ENCODE measurements at places on chromosomes 4 and X.
A peak's percentile ranks its signal among the peaks of the same experiment; 100 is the strongest.

GRCh38 chr4:11428231-11428898 is at the start of gene HS3ST1:
Gene HS3ST1, minus strand, starts transcription at chr4:11428894. Its CDS starts 28,889 bp downstream, at chr4:11400005.
- no peak for DNase-seq
- H3K27me3 ChIP-seq: peaks cover 43% of the 10 kb centered on the region
- H3K27ac ChIP-seq: no peak within 1 kb of the TSS
- no peaks in the 10 kb centered on the region for H3K36me3 ChIP-seq
- H3K4me1 ChIP-seq: peaks cover 12% of the 10 kb centered on the region
- H3K4me3 ChIP-seq: peak within 1 kb of the TSS; percentile 37

- no peaks in the 10 kb centered on the region for H3K27me3 ChIP-seq
- peaks cover 18% of the 10 kb centered on the region for H3K4me1 ChIP-seq
- no peak for DNase-seq
- H3K4me3 ChIP-seq: peak overlapping the region; percentile 91
- peak overlapping the region; percentile 95 for H3K27ac ChIP-seq
These were observed 2.6 kb downstream of the MID1IP1 start for GRCh38 chrX:38803588-38804431.

DNA sequence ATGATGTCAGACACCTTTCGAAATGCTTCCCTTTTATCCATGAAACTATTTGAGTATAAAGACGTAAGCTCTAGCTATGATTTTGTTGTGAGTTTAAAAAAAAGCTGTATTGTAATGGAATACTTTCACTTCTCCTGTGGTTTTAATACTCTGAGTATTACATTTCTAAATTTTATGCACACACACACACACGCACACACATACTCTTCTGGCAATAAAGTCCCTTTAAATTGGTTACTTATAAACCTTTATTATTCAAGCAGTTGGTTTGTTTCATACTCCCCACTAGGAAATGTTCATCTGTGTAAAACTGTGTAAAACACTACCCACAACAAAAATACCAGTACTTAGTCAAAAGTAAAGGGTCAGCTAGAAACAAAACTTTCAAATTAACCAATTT is 18.2 kb downstream of the VAMP7 start:
- no peak overlapping the region for H3K27ac ChIP-seq
- H3K4me3 ChIP-seq: no peak overlapping the region
- no peak for DNase-seq

GRCh38 chrX:123764967-123765871 is 32.4 kb upstream of the THOC2 start:
- H3K27me3 ChIP-seq: no peaks in the 10 kb centered on the region
- H3K4me1 ChIP-seq: peaks cover 11% of the 10 kb centered on the region
- H3K4me3 ChIP-seq: peak overlapping the region; percentile 78
- peak; percentile 10 for DNase-seq
- no peaks in the 10 kb centered on the region for H3K36me3 ChIP-seq

DNA sequence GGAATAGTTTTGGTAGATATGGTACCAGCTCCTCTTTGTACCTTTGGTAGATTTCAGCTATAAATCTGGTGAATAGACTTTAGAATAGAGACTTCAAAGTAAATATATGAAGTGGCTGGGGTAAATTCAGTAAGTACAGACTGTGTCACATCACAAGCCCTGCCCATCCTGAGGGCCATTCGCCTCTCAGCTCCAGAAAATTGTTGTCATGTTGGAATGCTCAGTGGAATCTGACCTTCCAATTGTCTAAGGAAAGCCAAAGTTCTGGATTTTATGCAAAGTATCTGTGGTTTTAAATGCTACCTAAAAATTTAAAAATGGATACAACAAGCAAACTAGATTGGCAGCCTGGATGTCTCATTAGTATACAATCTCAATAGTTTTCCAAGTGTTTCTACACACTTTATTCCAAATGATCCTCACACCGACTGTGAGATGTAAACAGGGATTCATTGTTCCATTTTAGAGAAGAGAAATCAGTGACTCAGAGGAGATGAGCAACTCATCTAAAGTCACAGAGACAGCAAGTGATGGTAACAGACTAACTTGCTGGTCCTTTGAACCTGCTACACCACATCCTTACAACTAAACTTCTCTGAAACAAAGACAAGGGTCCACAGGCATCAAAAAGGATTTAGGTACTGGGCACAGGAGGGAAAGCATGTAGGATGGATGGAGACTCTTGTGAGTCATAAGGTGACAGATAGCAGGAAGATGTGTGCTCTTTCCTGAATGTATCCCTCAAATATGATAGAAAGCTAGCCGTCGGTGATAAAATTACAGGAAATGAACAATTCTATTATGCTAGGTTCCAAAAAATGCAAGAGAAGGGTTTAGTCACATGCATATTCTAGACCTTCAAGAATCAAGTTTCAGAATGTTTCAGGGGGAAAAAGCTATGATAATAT is 127.3 kb downstream of the ATP10D start:
- no peak for DNase-seq
- peaks cover 10% of the 10 kb centered on the region for H3K27me3 ChIP-seq
- H3K4me3 ChIP-seq: no peak overlapping the region
- no peaks in the 10 kb centered on the region for H3K36me3 ChIP-seq
- no peak overlapping the region for H3K27ac ChIP-seq
- no peaks in the 10 kb centered on the region for H3K4me1 ChIP-seq

- no peak overlapping the region for H3K27ac ChIP-seq
- no peaks in the 10 kb centered on the region for H3K4me1 ChIP-seq
- no peaks in the 10 kb centered on the region for H3K27me3 ChIP-seq
- no peak overlapping the region for H3K4me3 ChIP-seq
- H3K36me3 ChIP-seq: no peaks in the 10 kb centered on the region
These were observed 111.2 kb upstream of the TECRL start for GRCh38 chr4:64520421-64520820.

- no peaks in the 10 kb centered on the region for H3K27me3 ChIP-seq
- no peak overlapping the region for H3K4me3 ChIP-seq
- no peak for DNase-seq
- no peaks in the 10 kb centered on the region for H3K4me1 ChIP-seq
These were observed 91.5 kb upstream of the MAP9 start for GRCh38 chr4:155468282-155468681.

- H3K4me3 ChIP-seq: no peak overlapping the region
- no peaks in the 10 kb centered on the region for H3K36me3 ChIP-seq
- H3K4me1 ChIP-seq: no peaks in the 10 kb centered on the region
- no peak overlapping the region for H3K27ac ChIP-seq
These were observed 29.6 kb upstream of the DCAF8L1 start for GRCh38 chrX:28010875-28011274.

DNA sequence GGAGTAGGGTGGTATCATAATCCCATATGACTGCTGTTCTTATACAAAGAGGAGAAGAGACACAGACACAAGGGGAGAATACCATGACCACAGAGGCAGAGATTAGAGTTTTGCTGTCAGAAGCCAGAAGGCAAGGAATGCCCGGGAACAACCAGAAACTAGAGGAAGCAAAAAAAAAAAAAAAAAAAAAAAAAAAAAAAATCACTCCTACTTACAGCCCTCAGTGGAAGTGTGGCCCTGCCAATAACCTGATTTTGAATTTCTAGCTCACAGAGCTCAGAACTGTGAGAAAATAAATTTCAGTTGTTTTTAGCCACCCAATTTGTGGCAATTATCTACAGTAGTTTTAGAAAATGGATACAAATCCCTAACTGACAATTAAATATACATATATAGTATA is 30.4 kb upstream of the UBE2NL start:
- no peaks in the 10 kb centered on the region for H3K36me3 ChIP-seq
- H3K27me3 ChIP-seq: no peaks in the 10 kb centered on the region
- no peak overlapping the region for H3K4me3 ChIP-seq
- H3K4me1 ChIP-seq: no peaks in the 10 kb centered on the region

GRCh38 chrX:70664726-70665125 is 220.1 kb downstream of the DLG3 start:
- no peak overlapping the region for H3K4me3 ChIP-seq
- H3K36me3 ChIP-seq: no peaks in the 10 kb centered on the region
- no peak overlapping the region for H3K27ac ChIP-seq
- no peak for DNase-seq

DNA sequence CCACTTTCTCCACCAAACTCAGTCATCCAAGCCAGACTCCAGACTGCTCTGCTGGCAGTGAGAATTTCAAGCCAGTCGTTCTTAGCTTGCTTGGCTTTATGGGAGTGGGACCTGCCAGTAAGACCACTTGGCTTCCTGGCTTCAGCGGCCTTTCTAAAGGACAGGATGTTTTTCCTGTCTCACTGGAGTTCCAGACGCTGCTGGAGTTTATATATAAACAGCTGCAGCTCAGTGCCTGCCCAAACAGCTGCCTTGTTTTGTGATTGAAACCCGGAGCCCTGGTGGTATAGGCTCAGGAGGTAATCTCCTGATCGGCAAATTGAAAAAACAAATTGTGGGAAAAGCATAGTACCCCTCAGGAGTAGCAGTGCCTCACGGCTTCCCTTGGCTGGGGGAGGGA is 1165.8 kb upstream of the ADGRL3 start:
- no peak overlapping the region for H3K27ac ChIP-seq
- H3K36me3 ChIP-seq: no peaks in the 10 kb centered on the region
- no peak for DNase-seq
- no peaks in the 10 kb centered on the region for H3K4me1 ChIP-seq
- no peaks in the 10 kb centered on the region for H3K27me3 ChIP-seq

- H3K27me3 ChIP-seq: no peaks in the 10 kb centered on the region
- H3K27ac ChIP-seq: peak within 1 kb of the TSS; percentile 84
- peak; percentile 71 for DNase-seq
- peaks cover 38% of the 10 kb centered on the region for H3K4me1 ChIP-seq
- H3K36me3 ChIP-seq: peaks cover 15% of the 10 kb centered on the region
- peak within 1 kb of the TSS; percentile 90 for H3K4me3 ChIP-seq
These were observed at the start of gene REST for GRCh38 chr4:56907489-56908205. Gene REST, plus strand, starts transcription at chr4:56907900. Its CDS starts 2,739 bp downstream, at chr4:56910639.

DNA sequence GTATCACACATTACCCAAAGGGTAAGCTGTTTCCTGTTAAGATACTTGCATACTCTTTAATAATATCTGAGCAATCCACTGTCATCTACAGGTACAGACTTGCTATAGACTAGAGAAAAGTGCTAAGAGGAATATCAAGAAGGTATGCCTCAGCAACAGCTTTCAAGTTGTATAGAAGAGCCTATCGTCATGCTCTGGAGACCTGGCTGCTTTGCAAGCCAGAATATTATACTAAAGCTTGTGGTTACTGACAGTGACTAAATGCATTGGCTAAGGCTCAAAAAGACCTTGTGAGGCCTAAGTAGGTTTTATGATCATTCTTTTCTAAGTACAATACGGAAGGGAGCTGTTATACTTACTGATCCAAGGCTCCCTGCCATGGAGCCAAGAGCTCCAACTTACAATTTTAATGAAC is 11.3 kb downstream of the LAMP2 start:
- peak overlapping the region; percentile 54 for H3K4me3 ChIP-seq
- H3K4me1 ChIP-seq: peaks cover 29% of the 10 kb centered on the region
- H3K27me3 ChIP-seq: no peaks in the 10 kb centered on the region
- peaks cover 9% of the 10 kb centered on the region for H3K36me3 ChIP-seq
- no peak for DNase-seq

DNA sequence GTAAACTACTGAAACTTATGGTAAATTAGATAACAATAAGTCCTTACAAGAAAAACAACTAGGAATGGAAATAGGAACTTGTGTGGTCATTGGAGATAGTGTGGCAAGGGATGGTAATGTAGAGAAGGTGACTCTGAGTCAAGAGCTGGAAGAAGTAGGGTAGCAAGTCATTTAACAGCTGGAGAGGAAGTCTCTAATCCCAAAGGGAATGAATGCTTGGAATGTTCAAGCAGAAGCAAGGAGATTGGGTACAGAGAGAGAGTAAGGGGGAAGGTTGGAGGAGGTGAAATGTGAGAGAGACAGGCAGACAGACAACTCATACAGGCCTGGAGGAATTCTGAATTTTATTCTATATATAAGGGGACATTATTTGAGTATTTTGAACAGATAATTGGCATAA is 260.6 kb upstream of the MAD2L1 start:
- H3K4me3 ChIP-seq: no peak overlapping the region
- H3K36me3 ChIP-seq: no peaks in the 10 kb centered on the region
- DNase-seq: no peak
- peaks cover 10% of the 10 kb centered on the region for H3K27me3 ChIP-seq

DNA sequence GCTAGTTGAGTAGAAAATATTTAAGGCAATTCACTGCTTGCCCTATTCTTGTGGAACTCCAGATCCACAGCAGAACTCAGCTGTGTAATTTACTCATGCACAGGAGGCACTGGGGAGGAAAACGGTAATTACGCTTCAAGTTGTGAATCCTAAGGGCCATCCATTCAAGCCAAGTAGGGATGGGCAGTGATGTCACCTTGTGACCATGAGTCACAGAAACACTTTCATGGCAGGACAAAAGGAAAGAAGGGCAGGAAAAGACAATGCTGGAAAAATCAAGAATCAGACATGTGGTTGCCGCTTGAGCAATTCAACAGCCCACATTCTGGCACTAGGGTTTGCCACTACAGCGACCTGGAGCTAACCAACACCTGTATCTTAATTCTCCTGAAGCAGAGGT is 1.4 kb downstream of the PAQR3 start:
- H3K4me1 ChIP-seq: peaks cover 42% of the 10 kb centered on the region
- no peak overlapping the region for H3K27ac ChIP-seq
- peaks cover 13% of the 10 kb centered on the region for H3K27me3 ChIP-seq
- DNase-seq: no peak
- H3K36me3 ChIP-seq: peaks cover 8% of the 10 kb centered on the region
- peak overlapping the region; percentile 94 for H3K4me3 ChIP-seq

DNA sequence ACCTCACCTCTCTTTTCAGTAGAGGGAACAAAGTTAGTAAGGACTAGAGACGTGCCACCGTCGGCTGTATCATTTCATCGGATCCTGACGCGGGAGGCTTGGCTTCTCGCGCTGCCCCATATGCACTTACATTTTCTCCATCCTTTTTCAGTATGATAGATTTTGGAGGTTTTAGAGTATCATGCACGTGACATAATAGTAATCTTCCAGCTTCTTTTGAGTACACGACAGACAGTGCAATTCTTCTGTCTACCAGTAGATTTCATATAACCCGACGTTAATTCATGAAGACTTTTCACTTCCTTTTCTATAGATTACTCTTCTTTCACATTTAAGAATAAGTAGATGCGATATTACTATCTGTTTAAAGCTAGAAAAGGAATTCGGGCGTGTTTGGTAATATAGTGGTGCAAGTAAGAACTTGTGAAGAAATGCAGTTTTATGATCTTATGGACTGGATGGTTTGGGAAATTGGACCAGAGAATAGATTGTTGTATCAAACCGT is 1.0 kb downstream of the CDS1 start:
- peak overlapping the region; percentile 77 for H3K4me3 ChIP-seq
- H3K4me1 ChIP-seq: peaks cover 14% of the 10 kb centered on the region
- H3K27me3 ChIP-seq: peaks cover 70% of the 10 kb centered on the region
- H3K27ac ChIP-seq: no peak overlapping the region
